Adrenal gland (tissue), 19 donors: ENCODE measurements at places on chromosomes 7 and 10. TPM values are rescaled to one million over a fixed set of nuclear protein-coding genes. Genes with fewer than 3 reads are reported as not detected.

DNA sequence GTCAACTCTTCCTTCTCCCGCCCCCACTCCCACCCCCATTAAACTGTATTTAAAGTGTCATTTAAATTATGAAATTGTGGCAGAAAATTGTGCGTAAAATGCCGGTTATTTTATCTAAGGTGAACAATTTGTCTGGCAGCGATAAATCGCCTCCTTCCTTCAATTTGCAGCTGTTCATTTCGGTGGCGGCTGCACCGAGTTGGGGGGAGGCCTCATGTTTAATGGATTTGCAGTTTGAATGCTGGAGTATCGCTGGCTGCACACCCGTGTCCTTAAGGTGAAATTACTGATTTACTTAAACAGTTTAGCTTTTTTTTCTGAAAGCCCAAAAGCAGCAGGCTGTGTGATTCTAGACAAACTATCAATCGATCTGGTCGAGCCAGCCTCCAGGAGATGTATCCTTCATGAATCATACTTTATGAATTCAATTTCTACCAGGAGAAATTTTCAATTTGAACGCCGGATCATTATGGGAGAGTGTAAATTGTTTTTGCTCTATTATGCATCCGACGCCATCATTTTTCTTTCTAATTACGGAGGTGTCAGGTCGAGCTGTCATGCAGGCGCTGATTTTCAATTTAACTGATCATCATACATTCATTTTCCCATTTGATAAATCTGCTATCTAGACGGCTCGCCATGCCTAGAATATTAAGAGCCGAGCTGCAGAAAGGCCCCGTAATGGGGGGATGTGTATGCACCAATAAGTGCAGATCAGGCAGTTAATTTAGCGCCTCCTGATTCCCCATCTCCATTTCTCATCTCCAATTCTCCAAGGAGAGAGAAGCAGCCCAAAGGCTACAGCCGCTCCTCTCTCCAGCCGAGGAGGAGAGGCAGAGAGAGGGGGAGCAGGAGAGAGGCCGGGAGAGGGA, 6.5 kb downstream of the UNCX start:
- no peak for DNase-seq

- DNase-seq = no peak
Measured at GRCh38 chr7:158613481-158613880, 25.9 kb upstream of the PTPRN2 start.

GRCh38 chr7:98423043-98423442, 22.2 kb upstream of the BAIAP2L1 start:
- no peak for DNase-seq

- DNase-seq = no peak
Measured at GRCh38 chr10:90999512-91000172, 78.8 kb upstream of the ANKRD1 start.

DNA sequence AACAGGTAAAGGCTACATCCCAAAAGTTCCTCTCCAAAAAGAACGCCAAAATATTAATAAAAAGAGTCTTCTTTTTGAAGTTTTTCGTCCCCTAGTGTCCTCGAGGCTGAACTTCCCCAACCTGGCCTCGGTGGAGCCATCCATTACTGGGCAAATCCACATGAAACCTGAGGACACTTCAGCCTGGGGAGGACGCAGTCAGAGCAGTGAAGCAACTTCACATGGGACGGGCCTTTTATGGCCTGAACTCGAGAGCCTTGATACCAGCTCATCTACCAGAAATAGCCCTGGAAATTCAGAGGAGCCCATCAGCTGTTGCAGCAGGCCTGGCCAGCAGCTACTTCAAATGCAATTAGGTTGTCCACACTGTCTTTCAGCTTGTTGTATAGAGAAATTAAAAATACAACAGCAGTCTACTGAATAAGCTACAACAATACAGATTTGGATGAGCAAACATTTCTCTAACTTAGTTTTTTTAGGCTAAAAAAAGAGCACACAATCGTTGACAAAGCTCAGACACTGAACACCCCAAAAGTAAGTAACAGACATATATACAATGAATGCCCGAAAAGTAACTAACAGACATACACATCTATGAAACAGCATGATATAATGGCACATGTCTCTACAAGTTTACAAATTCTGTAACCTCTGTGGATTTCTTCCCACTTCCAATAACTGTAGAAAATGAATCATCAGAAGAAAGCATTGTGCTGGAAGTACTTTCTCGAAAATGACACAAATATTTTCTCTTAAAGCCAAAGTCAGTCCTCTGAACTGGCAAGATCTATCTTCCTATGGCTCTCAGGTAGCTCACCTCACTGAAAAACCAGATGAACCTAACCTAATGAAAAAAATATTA, at the start of gene SVIL:
SVIL (minus strand) TSS at position 208 of the 862 bp plus-strand sequence. CDS start 79,913 bp downstream, outside the sequence.
- peak; percentile 83 for DNase-seq

DNA sequence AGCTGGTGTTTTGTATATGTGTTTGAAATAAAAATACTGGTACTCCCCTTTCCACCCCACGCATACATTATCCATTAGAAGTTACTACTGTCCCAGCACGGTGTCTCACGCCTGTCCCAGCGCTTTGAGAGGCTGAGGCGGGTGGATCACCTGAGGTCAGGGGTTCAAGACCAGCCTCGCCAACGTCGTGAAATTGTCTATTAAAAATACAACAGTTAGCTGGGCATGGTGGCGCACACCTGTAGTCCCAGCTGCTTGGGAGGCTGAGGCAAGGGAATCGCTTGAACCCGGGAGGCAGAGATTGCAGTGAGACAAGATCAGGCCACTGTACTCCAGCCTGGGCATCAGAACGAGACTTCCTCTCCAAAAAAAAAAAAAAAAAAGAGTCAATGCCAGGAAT, 2.7 kb downstream of the HBP1 start:
- DNase-seq = no peak

RARRES2 gene
- 590 TPM for polyA plus RNA-seq
